Trophoblast cell (in vitro differentiated cells and primary cell): ENCODE measurements at places on chromosomes 11 and 22.

GRCh38 chr11:34650528-34650927, 29.6 kb downstream of the EHF start:
- no peaks in the 10 kb centered on the region for H3K4me1 ChIP-seq
- no peak overlapping the region for H3K27ac ChIP-seq
- H3K36me3 ChIP-seq = no peaks in the 10 kb centered on the region
- no peak for DNase-seq
- H3K27me3 ChIP-seq = no peaks in the 10 kb centered on the region
- no peak overlapping the region for H3K4me3 ChIP-seq

- H3K27ac ChIP-seq = no peak overlapping the region
- no peak overlapping the region for H3K4me3 ChIP-seq
- peaks cover 45% of the 10 kb centered on the region for H3K36me3 ChIP-seq
- no peaks in the 10 kb centered on the region for H3K27me3 ChIP-seq
- H3K4me1 ChIP-seq = peaks cover 11% of the 10 kb centered on the region
- peak; percentile 66 for DNase-seq
Observed at GRCh38 chr22:29816980-29817379, 21.1 kb downstream of the ASCC2 start.

DNA sequence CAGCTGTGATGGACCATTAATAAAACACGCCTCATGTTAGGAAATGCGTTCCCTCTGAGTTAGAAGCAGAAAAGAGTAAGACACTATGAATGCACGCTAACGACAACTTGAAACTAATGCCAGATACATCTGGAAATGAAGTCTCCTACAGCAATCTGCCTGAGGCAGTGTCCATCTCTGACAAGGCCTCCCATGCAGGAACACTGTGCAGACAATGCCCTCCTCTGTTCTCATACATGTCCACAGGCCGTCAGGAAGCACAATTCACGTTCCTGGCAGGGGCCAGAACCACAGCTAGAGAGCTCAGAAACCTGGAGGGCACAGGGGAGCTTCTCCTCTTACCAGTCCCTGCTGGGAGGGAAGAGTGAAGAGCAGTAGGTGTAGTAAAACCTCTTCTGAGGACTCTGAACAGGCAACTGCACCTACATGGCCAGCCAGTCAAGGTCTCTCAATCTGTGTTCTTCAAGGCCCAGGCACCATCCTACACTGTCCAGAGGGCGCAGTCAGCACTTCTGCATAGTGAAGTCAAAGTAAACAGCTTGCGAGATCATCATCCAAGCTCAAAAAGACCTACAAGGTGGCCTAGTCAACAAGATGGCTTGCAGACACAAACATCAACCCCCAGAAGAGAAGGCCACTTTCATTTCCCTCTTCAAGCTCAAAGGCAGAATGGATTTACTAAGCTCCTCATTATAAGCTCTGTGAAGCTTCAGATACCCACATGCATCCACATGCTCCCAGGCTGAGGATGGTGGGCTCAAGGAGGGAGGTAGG, 41.5 kb upstream of the CYP2D6 start:
- DNase-seq = no peak
- H3K27me3 ChIP-seq = no peaks in the 10 kb centered on the region
- no peak overlapping the region for H3K27ac ChIP-seq
- H3K4me3 ChIP-seq = no peak overlapping the region
- H3K36me3 ChIP-seq = peaks cover 10% of the 10 kb centered on the region

DNA sequence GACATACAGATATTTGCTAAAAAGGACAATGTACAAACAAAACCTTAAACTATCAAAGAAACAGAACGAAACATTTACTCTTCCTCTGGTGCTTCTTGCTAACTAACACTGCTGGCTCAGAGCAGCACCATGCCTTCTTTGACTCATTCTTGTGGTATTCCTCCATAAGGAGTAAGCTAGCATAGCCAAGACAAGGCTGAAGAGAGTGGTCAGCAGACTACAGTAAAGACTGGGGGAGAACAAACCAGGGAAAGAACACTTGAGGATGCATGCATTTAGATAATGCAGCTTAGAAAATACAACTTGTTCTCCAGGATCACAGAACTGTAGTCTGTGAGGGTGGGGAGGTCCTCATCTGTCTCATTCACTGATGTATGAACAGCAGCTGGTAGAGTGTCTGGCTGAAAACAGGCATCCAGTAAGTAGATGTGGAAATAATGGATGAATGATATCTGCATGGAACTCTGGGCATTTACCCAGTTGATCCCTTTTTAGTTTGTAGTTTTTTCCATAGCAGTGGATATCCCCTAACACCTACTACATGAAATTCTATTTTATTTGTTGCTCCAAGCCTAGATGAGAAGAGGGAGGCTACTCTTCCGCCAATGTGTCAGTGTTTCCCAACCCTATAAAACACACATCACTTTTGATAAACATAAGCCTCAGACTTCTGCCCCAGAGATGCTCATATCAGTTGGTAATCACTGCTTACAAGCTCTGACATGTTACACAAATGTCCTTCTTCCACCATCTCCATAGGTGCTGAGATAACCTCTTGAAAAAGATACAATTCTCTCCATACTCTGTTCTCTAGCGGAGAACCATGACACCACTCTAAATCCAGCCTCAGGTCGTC, 7.3 kb downstream of the SNX19 start:
- H3K36me3 ChIP-seq = peaks cover 37% of the 10 kb centered on the region
- DNase-seq = no peak
- H3K4me3 ChIP-seq = no peak overlapping the region
- H3K27ac ChIP-seq = no peak overlapping the region
- H3K4me1 ChIP-seq = no peaks in the 10 kb centered on the region
- H3K27me3 ChIP-seq = no peaks in the 10 kb centered on the region

DNA sequence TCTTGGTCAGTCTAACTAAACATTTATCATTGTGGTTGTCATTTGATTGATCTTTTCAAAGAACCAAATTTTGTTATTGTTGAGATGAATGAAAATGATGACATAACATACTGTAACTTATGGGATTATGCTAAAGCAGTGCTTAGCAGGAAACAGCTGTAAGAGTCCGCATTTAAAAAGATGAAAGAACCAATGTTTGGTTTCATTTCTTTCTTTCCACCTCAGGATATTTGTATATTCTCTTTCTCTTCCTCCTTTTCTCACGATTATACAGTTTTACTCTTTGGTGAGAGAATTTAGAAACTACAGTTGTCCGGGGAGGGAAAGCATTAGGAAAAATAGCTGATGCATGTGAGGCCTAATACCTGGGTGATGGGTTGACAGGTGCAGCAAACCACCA, 23.1 kb downstream of the PIH1D2 start:
- H3K27ac ChIP-seq = no peak overlapping the region
- H3K4me1 ChIP-seq = no peaks in the 10 kb centered on the region
- H3K27me3 ChIP-seq = no peaks in the 10 kb centered on the region
- H3K4me3 ChIP-seq = no peak overlapping the region
- peaks cover 16% of the 10 kb centered on the region for H3K36me3 ChIP-seq
- no peak for DNase-seq

DNA sequence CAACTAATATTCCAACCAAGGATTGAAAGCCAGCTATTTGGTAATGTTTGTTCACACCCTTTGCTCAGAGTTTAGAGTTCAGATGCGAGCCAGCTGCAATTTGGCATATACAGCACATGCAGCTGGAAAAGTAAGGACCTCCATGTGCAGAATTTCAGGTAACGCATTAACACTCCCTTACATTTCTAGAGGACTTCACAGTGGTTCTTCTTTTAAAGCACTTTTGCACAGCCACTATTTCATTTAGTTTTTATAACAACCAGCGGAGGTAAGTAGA, 3.4 kb downstream of the POU2AF3 start:
- DNase-seq = no peak
- no peak overlapping the region for H3K27ac ChIP-seq
- peaks cover 10% of the 10 kb centered on the region for H3K4me1 ChIP-seq
- no peaks in the 10 kb centered on the region for H3K36me3 ChIP-seq
- H3K27me3 ChIP-seq = no peaks in the 10 kb centered on the region
- H3K4me3 ChIP-seq = no peak overlapping the region

DNA sequence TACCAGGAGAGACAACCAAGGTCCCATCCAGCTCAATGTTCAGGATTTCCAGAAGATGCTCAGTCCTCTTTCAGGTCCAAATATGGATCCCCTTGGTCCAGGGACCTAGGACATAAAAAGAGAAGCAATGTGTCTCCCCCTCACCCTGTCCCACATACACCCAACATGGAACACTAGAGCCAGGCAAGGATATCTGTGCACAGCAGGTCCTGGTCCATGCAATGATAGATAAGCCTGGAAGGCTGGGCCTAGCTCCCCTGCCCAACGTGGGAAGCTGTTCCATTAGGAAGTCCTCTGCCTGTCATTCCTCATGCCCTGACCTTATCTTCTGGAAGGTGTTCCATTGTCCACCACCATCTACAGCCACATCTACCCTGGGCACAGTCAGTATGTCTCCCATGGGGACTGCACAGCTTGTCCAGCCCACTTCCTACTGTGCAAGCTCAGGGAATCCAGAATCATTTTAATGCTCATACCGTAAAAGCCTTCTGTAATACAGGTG, 1434.8 kb downstream of the TBC1D22A start:
- H3K27me3 ChIP-seq = no peaks in the 10 kb centered on the region
- DNase-seq = no peak
- no peak overlapping the region for H3K27ac ChIP-seq
- no peak overlapping the region for H3K4me3 ChIP-seq
- no peaks in the 10 kb centered on the region for H3K36me3 ChIP-seq
